ENCODE measurements at places on chromosomes 5 and 9. TPM values are rescaled to one million over a fixed set of nuclear protein-coding genes. Genes with fewer than 3 reads are reported as not detected.

DNA sequence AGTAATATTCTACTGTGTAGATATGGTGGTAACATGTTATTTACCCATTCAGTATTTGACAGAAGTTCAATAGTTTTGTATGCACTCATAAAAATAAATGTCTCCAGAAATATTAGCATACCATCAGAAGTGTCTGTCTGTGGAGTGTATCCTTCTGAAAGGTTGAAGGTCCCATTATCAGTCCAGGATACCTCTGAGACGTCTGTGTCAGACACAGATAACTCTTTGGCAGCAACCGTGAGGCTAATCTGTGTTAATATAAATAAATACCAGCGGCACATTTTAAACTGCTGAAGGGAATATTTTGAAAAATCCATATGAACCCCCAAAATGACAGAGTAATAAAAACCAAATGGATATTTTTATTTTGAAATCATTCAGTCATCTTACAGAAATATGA is 11.9 kb upstream of the ZNF622 start:
- H3K27ac ChIP-seq, result no peak overlapping the region
- no peaks in the 10 kb centered on the region for H3K27me3 ChIP-seq
- no peak for DNase-seq
- no peaks in the 10 kb centered on the region for H3K36me3 ChIP-seq

Gene PCDHB8
- 2.3 TPM for total RNA-seq

Gene RNF183
- 0.16 TPM for total RNA-seq

Gene CCNO
- total RNA-seq, result 7.7 TPM

Data from pancreas (tissue), 10 donors.